A172 (cell line): ENCODE measurements at places on chromosomes 1 and 21.

- DNase-seq: no peak
Measured at GRCh38 chr1:2395245-2395644, 3.6 kb downstream of the RER1 start.

GRCh38 chr1:47924270-47925048 is 72.7 kb downstream of the TRABD2B start:
- DNase-seq: no peak

DNA sequence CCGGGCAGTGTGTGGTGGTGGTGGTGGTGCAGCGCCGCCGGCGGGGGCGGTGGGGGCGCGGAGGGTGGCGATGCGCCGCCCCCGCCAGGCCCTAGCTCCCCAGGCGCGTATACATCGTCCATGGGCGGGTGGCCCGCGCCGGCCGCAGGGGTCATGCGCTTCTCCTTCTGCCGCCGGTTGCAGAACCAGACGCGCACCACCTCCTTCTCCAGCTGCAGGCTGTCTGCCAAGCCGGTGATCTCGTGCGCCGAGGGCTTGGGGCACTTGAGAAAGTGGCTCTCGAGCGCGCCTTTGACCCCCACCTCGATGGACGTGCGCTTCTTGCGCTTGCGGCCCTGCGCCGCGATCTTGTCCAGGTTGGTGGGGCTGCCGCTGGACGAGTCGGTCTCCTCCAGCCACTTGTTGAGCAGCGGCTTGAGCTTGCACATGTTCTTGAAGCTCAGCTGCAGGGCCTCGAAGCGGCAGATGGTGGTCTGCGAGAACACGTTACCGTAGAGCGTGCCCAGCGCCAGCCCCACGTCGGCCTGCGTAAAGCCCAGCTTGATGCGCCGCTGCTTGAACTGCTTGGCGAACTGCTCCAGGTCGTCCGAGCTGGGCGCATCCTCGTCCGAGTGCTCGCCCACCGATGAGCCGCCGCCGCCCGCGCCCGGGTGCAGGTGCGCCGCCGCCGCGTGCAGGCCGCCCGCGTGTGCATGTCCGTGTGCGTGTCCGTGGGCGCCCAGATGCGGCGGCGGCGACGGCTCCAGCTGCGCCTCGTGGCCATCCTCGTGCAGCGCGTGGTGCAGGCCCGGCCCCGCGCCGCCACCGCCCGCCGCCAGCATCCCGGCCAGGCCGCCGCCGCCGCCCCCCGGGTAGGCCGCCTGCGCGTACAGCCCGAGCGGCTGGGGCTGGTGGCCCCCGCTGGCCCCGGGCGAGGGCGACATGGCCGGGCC is 926 bp downstream of the POU3F1 start:
- no peak for DNase-seq

GRCh38 chr1:177849579-177850290 is 120.1 kb downstream of the SEC16B start:
- DNase-seq: no peak

DNA sequence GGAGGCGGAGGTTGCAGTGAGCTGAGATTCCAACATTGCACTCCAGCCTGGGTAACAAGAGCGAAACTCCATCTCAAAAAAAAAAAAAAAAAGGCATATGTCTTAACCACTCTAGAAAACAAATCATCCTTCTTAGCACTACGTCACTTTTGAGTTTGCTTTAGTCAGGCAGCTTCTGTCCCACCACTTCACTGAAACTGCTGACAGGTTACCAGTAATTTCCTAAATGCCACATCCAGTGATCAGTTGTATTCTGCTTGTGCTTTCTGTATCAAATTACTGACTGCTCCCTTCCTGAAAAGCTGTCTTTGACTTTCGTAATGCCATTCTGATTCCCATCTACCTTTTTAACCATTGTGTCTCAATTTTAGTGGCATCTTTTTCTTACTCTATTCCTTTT is 21.7 kb downstream of the RCOR3 start:
- no peak for DNase-seq
